ENCODE measurements at places on chromosomes 1 and 21. TPM values are rescaled to one million over a fixed set of nuclear protein-coding genes. Genes with fewer than 3 reads are reported as not detected.

ATP1A4 gene
- polyA plus RNA-seq = not detected

DNA sequence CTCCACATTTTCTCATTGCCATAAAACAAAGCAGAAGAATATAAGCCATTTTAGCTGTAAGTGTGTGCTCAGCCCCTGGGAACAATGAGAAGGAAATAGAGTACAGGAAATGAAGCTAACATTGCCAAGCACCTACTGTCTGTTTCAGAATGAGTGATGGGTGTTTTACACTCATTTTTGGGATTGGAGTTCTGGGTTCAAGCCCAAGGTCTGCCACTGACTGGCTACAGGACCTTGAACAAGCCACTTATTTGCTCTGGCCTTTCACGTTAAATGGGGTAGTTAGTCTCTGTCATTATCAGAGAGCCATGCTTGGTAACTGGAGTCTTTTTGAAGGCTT, 80.7 kb upstream of the KAZN start:
- no peak for DNase-seq

GRCh38 chr1:30397576-30397975, 325.8 kb downstream of the MATN1 start:
- DNase-seq = no peak

ERO1B gene
- polyA plus RNA-seq = 1.7 TPM

DNA sequence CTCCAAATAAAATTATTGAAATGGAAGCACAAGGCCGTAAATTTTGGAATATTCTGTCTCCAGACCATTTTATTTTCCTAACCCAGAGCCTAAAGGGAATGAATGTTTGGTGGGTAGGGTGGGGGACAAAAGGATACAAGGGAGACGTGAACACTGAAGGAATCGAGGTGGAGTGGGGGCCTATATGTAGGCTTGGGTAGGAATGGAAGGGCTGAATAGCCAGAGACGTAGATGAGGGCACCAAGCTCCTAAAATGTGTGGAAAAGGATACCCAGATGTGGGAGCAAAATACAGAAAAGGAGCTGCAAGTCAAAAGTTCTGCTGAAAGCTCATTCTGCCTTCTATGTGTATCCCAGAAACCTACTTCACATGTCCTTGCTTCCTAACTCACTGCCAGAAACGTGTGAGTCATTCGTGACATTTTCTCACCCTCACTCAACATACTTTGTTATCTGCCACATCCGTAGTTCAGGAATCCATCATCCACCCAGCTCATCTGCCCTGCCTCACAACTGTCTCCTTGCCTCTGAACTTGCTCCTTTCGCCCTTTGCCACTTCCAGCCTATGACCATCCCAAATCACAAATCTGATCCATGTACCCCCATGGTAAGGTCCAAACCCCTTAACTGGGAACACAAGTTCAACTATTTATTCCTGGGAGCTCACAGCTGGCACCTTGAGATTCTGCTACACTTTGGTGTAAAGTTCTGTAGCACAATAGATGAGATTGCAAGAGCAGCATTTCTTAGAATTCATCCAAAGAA, 84.1 kb upstream of the PRDX6 start:
- peak; percentile 94 for DNase-seq

GRCh38 chr1:145845144-145845513, 301 bp upstream of the NUDT17 start:
- no peak for DNase-seq
